A549 (cell line): ENCODE measurements at places on chromosomes 6 and 20.

DNA sequence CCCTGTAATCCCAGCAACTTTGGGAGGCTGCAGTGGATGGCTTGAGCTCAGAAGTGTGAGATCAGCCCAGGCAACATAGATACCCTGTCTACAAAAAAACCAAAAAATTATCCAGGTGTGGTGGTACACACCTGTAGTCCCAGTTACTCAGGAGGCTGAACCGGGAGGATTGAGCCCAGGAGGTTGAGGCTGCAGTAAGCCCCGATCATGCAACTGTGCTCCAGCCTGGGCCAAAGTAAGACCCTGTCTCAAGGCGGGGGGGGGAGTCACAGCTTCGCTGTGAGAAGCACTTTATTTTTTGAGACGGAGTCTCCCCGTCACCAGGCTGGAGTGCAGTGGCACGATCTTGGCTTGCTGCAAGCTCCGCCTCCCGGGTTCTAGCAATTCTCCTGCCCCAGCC lies 54.2 kb downstream of the EZR start:
- no peak for DNase-seq

DNA sequence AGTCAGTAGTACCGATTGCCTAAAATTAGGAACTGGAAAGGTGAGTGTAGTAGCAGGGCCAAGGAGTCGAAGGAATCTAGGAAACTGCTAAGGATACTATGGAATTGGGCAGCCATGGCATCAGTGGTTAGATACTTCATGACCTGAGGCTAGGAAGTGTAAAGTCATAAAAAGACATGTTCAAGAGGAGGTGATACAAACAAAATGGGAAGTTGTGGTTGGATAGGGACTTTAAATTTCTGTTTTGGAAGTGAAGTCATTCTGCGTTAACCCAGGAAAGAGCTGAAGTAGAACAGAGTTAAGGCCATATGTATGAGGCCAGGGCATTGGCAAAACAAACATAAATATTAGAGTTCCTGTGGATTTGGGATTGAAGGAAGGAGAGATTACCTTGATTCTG lies 88.6 kb upstream of the TMEM181 start:
- no peak for DNase-seq

- no peak for DNase-seq
These were observed 66.9 kb upstream of the PRL start for GRCh38 chr6:22363714-22364239.

DNA sequence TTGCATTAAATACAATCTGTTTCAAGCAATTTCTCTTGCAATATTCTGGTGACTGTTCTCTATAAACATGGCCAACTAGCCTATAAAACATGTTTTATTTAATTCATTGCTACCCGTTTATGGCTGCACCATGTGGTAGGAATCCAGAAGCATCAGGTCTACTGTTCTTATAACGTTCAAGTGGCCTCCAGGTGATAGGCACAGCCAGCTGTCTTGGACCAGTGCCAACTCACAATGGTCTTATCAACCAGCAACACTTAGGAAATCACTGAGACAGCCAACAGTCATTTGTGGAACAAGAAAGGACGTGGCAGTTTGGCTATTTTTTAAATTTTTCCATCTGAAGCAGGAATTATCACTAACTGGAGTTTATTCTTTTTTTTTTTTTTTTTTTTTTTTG lies 193.6 kb downstream of the NKAIN2 start:
- DNase-seq = no peak

- DNase-seq = no peak
These were observed 629.0 kb downstream of the EPHA7 start for GRCh38 chr6:92790381-92790780.

DNA sequence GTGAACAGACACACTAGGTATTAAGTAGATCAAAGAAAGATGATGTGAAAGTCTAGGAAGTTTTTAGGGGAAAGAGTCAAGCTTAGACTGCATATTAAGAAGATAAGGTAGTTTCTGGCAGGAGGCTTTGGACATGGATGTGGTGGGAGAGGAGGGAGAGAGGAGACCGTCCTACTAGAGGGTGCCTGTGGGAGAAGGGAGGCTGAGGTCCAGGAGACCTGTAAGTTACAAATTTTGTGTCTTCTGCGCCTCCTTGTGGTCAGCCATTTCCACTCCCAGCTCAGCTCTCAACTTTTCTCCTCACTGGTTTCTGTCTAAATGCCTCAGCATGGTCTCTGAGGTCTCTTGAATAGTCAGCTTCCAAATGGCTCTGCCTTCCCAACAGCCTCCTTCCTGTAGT lies 193.5 kb downstream of the UNC5CL start:
- DNase-seq = peak; percentile 52

- no peak for DNase-seq
These were observed 159.5 kb downstream of the SOD2 start for GRCh38 chr6:159533568-159533967.

DNA sequence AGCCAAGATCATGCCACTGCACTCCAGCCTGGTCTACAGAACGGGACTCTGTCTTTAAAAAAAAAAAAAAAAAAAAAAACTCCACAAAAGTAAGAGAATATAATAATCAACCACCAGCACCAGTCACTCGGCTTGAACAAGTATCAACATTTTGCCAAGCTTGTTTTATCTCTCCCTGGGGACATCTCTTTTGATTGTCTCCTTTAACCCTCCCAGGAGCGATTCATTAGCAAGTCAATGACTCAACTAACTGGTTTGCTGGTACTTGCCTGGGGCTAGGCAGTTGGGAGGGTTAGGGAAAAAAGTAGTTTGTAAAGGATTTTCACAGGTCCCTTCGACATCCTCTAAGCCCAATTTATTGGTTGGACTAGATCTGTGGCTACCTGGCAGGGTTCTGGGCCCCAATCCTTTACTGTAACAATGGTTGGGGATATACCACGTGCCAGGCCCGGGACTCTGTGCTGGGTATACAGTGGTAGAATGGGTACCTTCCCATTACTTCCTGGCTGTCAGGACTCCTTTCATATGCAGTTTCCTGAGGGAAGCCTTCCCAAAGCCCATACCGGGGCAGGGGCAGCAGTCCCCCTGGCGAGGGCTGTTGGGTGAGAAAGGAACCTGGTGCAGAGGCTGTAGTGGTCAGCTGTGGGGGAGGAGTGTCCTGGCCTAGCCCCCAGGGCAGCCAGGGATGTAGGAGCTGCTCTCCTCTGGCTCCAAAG lies 12.2 kb downstream of the TGIF2 start:
- DNase-seq = no peak

GRCh38 chr20:43284486-43284885 lies 94.8 kb upstream of the PTPRT start:
- DNase-seq = no peak
